Skeletal muscle cell (primary cell): ENCODE measurements at places on chromosomes 3 and 15.
A peak's percentile ranks its signal among the peaks of the same experiment; 100 is the strongest.

DNA sequence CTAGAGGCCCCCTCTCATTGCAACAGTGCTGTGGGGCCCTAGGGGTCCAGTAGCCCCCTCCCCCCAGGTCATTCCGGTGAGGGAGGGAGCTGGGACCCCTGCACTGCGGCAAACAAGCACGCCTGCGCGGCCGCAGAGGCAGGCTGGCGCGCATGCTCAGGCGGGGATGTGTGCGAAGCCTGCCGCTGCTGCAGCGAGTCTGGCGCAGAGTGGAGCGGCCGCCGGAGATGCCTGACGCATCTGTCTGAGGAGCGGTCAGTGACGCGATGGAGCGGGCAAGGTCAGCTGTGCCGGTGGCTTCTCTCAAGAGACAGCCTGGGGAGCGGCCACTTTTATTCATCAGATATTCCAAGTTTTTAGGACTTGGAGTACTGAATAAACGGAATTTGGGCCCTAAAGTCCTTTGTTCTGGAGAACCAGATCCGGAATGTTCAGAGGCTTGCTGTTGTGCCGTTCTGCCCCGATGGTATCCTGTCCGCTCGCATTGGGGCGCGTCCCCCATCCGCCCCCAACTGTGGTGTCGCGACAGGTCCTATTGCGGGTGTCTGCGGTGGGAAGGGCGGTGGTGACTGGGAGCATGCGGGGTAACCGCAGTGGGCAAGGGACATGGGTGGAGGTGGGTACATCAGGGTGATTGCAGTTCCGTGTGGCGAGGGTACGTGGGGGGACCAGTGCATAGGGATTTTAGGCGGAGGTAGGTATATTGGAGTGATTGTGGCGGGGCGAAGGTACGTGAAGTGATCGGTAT lies at the start of the genes SNRPN and SNURF:
Gene SNRPN, plus strand, starts transcription at position 205 of the 748 bp plus-strand sequence. CDS start 19,467 bp downstream, outside the sequence.
Gene SNURF, plus strand, starts transcription at position 205 of the 748 bp plus-strand sequence. Its CDS starts 62 bp downstream, at position 267.
- no peak for DNase-seq

DNA sequence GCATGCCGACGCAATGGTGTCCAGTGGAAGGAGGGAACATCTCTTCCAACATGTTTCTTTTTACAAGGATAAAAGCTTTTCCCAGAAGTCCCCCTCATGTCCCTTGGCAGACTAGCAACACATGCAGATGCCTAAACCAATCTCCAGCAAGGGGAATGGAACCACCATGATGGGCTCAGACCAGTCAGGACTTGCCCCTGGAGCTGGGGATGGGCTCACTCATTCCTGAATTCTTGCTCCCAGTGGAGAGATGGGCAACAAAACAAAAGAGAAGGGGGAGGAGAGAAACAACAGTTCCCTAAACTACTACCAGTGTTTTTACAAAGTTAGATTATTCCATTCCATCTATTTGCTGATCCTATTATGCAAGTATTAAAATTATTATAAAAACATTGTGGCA lies 76.8 kb upstream of the OXTR start:
- DNase-seq = no peak

GRCh38 chr3:156180077-156180476 lies 59.7 kb downstream of the KCNAB1 start:
- DNase-seq = no peak

DNA sequence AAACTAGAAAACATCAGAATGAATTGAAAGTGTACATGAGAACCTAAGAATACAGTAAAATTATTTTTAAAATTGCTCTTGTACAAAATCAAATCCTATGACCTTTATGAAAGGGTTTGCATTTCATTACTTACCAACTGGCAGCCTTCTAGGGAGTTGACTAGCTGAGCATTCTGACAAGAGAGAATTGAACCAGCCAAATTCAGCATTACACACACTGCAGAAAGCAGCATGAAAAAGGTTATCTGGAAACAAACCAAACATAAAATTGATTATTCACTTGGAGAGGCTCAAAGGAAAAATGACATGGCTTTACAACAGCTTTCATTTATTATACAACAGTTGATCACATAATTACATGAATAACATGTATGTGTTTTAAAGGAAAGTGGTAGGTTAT lies 17.4 kb downstream of the NSMCE3 start:
- no peak for DNase-seq

GRCh38 chr3:109045271-109046040 lies 72.5 kb downstream of the MORC1 start:
- no peak for DNase-seq

GRCh38 chr15:64151727-64152506 lies at the start of gene SNX22:
Gene SNX22, plus strand, starts transcription at chr15:64151731. Its CDS starts 45 bp downstream, at chr15:64151776.
- DNase-seq = no peak

- DNase-seq = no peak
Observed at GRCh38 chr3:12187448-12188327, 29.0 kb upstream of the TIMP4 start.

DNA sequence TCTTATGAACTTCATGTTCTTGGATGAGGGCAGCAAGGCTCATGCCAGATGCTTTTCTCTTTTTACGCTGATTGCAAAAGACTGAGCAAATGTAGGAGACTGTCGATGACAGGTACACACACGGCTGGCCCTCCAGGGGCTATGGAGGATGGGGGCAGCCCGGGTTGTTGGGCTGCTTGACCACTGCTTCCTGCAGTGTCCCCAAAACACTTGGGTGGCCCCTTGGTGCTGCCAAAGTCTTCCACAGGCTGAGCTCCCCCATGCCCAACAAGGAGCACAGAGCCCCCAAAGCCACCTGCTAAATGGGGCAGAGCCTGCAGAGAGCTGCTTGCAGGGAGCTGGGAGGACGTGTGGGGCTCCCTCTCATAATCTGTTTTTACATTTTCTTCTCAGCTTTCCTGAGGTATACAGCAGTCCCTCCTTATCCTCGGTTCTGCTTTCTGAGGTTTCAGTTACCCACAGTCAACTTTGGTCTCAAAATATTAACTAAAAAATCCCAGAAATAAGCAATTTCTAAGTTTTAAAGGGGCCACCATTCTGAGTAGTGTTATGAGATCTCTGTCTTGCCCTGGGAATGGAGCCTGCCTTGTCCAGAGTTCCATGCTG lies 7.3 kb downstream of the PRR23E start:
- DNase-seq = no peak

DNA sequence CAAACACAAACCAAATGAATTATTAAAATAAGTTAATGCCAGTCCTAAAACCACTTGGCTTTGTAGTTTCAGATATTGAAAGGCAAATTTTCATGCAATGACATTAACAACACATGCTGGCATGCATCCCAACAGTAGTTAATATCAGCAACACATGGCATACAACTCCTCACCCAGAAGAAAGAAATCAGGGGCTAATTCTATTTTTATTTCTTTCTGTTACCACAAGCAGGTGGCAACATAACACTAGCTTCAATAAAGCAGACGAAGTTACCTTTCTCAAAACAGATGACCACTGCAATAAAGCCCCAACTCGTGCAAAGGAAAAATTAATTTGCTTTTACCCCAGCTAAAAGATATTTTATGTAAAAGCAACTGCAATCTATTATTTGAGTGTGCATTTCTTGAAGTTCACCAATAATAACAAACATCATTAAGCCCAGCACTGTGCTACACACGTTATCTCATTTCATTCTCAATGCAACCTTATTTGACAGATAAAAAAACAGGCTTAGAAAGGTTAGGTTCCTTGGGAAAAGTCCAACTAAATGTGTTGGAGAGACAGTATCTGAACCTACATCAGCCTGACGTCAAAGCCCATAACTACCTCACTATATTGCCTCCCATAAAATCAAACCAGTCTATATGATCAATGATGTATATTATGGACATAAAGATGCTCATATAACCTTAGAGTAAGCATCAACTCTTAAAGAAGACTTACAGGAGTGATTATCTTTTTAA lies 2.8 kb downstream of the TOP2B start:
- DNase-seq = no peak

- DNase-seq = no peak
Observed at GRCh38 chr3:119774444-119774843, 7.5 kb upstream of the NR1I2 start.

DNA sequence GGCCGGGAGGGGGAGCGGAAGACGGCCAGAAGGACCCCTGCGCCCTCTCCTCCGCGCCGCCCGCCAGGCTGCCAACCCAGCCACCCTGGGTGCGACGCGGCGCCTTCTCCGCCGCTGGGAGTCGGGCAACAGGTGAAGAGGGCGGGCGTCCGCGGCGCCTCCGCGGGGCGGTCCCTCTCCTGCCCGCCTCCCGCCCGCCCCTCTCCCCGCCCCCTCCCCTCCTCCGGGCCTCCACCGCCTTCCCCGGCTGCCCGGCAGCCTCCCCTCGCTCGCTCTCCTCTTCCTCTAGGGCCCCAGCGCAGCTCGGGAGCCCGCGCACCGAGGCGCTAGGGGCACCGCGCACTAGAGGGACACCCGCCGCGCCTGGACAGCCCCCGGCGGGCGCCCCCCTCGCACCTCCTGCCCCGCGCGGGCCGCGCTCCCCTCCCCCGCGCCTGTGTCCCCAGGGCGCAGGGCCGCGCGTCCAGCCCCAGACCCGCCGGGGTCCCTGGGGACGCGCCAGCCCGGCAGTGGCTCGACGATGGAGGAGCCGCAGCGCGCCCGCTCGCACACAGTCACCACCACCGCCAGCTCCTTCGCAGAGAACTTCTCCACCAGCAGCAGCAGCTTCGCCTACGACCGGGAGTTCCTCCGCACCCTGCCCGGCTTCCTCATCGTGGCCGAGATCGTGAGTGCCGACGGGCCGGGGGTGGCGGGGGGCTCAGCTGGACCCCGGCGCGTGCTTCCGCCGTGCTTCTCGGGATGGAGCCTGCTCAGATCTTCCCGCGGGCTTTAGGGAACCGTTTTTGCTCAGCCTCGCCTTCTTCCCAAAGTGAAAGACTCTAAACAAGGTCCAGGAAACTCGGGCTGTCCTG lies at the start of gene CMTM8:
Gene CMTM8, plus strand, starts transcription at position 228 of the 854 bp plus-strand sequence. Its CDS starts 293 bp downstream, at position 521.
- no peak for DNase-seq

DNA sequence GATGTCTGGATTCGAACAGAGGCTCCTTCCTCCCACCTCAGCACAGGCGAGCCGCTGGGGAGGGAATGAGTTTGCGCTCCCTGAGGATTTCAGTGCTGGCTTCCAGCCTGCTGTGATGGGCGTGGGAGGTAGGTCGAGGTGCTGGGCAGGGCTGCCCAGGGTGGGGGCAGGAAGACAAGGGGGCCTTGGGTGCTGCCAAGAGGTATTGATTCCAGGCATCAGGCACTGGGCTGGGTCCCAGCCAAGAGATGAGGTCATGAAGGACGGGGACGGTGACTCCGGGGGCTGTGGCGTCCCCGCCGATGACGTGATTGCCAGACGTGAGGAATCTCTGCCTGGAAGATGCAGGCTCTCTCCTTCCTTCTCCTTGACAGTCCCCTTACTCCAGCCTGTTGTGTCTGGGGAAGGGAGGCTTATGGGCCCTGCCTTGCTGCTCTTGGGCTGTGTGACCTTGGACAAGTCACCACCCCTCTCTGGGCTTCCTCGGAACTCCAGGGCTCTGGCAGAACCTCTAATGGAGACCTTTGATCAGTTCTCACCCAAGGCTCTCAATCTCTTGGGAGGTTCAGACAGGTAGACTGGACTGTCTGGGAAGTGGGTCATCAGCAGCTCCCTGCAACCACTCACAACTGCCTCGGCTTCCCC lies 116.8 kb downstream of the FBLN2 start:
- no peak for DNase-seq

GRCh38 chr3:104885214-104885814 lies 481.4 kb upstream of the ALCAM start:
- no peak for DNase-seq

- DNase-seq = no peak
Observed at GRCh38 chr3:136465296-136465695, 215.2 kb downstream of the PCCB start.

GRCh38 chr3:64196236-64196929 lies 28.9 kb downstream of the PRICKLE2 start:
- DNase-seq = no peak

GRCh38 chr3:106172780-106173179 lies 304.0 kb upstream of the CBLB start:
- DNase-seq = no peak

DNA sequence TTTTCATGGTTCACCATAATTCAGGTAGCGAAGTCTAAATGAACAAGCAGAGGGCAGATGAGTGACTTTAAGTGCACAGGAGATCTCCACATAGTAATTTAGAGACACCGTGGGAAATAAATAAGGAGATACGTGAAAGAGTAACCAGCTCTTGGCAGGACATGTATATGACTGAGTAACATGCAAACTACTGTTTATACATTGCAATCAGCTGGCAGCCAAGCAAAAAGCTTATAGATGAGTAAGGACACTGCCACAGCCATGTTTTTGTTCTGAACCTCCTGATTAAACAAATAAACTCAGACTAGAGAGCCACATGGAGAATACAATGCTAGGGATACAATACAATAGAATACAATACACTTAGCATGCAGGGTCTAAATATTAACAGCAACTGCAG lies 252.4 kb downstream of the FHIT start:
- DNase-seq = peak; percentile 56

DNA sequence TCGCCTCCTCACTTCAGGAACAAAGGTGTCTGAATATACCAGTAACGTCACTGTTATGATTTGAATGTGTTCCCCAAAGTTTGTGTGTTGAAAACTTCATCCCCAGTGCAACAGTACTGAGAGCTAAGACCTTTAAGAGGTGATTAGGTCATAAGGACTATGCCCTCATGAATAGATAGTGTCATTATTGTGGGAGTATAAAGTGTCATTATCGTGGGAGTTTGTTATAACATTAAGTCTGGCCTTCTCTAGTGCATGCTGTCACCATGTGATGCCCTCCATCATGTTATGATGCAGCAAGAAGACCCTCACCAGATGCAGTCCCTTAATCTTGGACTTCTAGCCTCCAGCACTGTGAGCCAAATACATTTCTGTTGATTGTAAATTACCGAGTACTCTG lies 53.7 kb upstream of the TLE3 start:
- no peak for DNase-seq
